ENCODE measurements at places on chromosomes 7 and 10. TPM values are rescaled to one million over a fixed set of nuclear protein-coding genes. Genes with fewer than 3 reads are reported as not detected.

Gene FKBP6
- under 0.01 TPM for total RNA-seq

Gene SLC16A9
- 3.1 TPM for total RNA-seq

Gene HEPACAM2
- total RNA-seq, result not detected

Gene SPDYE1
- total RNA-seq, result not detected

Gene RARRES2
- 54.3 TPM for total RNA-seq

Gene NPFFR1
- under 0.01 TPM for total RNA-seq

All from skeletal muscle tissue (tissue), 5 donors.